ENCODE measurements at places on chromosomes 1 and 21. TPM values are rescaled to one million over a fixed set of nuclear protein-coding genes. Genes with fewer than 3 reads are reported as not detected.
A peak's percentile ranks its signal among the peaks of the same experiment; 100 is the strongest.

The CCDC181 gene
- total RNA-seq: 0.95 TPM

DNA sequence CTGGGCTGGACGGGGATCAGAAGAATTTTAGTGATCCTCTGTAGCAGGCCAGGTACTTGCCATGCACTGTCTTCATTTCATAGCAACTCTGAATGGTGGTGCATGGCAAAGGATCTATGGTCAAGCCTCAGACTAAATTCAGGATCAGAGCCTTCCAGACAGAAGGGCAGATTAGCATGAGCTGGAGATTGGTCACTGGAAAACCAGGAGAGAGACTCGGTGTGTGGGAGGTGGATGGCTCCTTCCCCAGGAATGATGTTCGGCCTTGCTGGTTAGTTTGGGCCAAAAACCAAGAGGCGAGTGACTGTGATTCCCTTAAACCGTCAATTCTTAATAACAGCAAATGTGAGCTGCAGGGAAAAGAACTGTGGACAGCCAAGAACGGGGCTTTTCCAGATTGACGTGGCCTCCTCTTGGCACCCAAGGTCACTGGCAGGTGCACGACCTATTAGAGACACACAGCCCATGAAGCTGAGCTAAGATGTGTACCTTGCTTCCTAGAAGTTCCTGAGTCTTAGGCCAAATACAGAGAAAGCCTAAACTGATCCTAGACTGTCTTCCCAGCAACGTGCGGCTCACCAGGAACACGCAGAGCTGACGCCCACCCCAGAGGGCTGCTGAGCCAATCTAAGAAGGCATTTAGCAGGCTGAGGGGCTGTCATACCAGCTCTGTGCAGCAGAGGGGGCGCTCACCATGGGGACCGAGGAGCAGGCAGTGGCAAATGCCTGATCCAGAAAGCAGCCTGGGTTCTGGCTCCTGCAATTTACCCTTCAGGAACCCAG is 18.5 kb downstream of the ALDH4A1 start:
- peak; percentile 92 for DNase-seq

DNA sequence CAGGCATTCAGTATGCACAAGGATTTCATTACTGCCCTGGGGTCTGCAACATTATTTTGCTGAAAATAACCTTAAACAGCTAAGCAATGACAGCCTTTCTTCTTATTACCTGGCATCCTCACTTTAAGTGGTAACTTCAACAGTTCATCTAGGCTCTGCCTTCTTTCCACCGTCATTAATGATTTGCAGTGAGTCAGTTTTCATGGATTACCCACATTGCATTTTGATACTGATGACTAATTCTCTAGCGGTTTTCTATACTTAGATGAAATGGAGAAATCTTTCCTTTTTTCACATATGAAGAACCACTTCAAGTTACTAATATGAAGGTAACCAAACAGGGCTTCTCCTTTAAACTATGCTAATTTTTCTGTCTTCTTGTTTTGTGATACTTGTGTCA is 226.9 kb upstream of the TMPRSS15 start:
- no peak for DNase-seq

- no peak for DNase-seq
These were observed 3.1 kb upstream of the NCF2 start for GRCh38 chr1:183593356-183593755.

- no peak for DNase-seq
These were observed 105.1 kb downstream of the LRIG2 start for GRCh38 chr1:113178106-113178505.

GRCh38 chr1:85884372-85885035 is 176.3 kb upstream of the ZNHIT6 start:
- DNase-seq: no peak

GRCh38 chr1:50427086-50427817 is 4.0 kb upstream of the DMRTA2 start:
- DNase-seq: no peak

Measured in posterior vena cava (tissue), 2 donors.